DMS 273 treated with DMSO at 0.1 percent for 48 hours (cell line): ENCODE measurements at places on chromosomes 5 and 9.

DNA sequence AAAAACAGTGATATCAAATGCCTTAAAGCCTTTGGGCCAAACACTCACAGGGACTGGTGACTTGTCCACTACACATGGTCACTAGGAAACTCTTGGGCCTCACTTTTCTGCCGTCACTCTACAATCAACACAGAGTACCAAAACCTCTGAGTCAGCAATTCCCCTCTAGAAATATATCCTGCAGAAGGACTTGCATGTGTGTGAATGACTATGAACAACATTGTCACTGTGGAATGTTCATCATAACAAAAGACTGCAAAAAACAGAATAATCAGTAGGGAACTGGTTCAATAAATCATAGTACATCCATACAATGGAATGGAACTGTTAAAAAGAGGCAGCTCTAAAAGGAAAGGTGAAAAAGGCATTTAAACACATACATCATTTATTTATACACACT, 44.1 kb upstream of the SMU1 start:
- DNase-seq, result no peak

- DNase-seq, result no peak
These were observed 38.7 kb upstream of the RAB3C start for GRCh38 chr5:58544195-58544594.

GRCh38 chr5:83891261-83891660, 170.6 kb upstream of the HAPLN1 start:
- DNase-seq, result no peak

GRCh38 chr9:72477930-72478518, 43.4 kb upstream of the TMC1 start:
- DNase-seq, result no peak

DNA sequence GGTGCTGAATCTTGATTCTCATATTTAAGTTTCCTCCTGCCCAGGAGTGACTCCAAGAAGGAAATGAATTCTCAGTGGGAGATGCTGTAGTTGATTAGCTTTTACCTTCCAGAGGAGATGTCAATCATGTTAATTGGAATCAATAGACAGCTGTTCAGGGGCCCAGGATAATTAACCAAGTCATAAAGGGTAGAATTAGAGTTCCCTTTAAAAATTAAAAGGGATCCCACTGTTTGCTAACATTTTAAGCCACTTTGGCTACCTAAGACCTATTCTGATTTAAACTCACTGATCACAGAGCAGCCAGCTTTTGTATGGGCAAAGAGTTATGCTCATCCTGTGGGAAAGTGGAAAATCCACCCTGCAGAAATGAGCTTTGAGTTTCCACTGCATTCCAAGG, 249.6 kb downstream of the SLIT3 start:
- DNase-seq, result no peak

GRCh38 chr9:93126151-93126781, 7.8 kb downstream of the NINJ1 start:
- no peak for DNase-seq

- DNase-seq, result no peak
These were observed 43.5 kb upstream of the CD180 start for GRCh38 chr5:67240065-67240464.

GRCh38 chr5:179397516-179397915, 52.3 kb upstream of the ADAMTS2 start:
- DNase-seq, result no peak

DNA sequence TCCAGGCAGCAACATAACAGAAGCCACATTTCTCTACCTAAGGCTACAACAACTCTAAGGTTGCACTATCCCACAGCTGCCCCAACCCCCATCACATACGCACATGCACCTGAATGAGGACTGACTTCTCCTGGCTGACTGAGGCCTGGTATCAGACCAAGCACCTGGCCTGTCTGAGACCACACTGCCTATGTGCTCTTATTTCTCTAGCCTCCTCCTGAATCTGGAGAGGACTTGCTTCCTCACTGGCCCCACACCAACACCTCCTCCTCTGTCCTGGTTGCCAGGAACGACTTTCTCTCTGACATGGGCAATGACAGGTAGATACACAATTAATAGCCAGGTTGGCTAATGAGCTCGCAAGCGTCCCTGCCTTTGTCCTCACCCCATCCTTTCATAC, 14.9 kb upstream of the VDAC1 start:
- no peak for DNase-seq

GRCh38 chr9:88809355-88810161, 181.7 kb upstream of the S1PR3 start:
- DNase-seq, result no peak

DNA sequence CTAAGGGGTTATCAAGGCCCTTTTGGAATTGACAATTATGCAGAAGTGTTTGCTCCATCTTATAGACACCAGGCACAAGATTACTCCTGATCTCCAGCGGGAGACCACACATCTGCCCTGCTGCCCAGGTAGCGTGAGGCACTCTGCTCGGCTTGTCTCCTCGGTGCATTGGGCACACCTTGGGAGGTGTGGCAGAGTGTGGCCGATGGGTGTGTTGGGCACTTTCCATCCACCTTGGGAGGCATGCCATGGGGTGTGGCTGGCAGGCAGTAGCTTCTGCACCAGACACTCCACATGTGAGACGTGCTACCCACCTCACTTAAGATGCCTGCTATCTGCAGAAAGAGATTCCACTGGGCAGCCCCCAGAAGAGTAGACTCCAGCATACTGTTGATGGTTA, 54.1 kb downstream of the GADD45G start:
- DNase-seq, result no peak

GRCh38 chr5:111234125-111234524, 9.9 kb downstream of the CAMK4 start:
- no peak for DNase-seq

DNA sequence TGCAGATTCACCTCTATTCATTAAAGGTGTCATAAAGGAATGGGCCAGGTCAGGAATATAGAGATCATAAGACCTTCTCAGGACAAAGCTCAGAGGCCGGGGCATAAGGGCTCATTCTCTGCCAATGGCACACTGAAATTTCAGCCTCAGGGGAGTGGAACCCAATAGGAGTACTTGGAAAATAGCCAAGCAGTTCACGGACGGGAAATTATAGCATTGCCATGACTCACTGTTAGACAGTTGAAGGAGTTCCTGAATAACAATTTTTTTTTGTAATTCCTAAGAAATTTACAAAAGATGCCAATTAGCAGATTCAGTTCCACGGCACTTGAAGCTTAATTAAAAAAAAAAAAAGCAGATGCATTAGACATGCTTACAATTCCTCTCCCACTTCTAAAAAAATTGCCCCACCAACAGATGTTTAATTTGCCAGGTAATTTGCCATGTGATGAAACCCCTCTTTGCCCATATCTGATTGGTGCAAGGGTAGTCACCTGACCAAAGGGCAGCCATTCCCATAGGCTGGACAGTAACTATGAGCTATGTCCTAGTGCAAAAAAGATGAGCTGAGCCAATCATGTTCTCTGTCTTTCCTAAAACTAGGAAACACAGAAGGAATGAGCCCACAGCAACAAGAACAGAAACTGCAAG, 58.6 kb downstream of the PTCD2 start:
- DNase-seq, result peak; percentile 62

GRCh38 chr5:86684222-86684621, 66.5 kb downstream of the COX7C start:
- no peak for DNase-seq

DNA sequence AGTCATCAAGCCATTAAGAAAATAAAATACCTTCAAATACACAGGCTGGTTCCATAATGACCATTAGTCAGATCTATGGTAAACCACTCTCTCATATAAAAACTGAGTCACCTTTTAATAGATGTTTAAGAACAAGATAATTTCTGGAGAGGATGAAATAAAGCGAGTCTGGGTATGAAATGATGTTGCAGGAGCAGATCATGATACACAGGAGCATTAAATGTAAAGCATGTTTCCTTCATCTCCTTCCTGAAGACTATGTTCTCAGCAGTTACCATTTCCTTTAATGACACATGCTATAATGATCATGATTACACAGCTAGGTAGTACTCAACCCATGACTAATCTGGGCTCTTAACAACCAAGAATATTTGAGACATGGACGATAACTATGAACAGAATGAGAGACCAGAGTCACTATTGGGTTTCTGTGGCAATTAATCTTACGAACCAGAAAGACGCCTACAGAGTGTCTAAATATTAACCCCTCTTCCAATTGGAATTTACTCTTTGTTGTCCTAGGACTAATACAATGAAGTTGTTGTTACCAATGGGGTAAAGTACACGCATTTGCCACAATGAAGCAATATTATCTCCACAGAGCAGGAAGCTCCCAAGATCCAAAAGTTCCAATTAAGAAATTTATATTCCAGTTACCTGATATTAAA, 105.6 kb downstream of the NR6A1 start:
- DNase-seq, result no peak

DNA sequence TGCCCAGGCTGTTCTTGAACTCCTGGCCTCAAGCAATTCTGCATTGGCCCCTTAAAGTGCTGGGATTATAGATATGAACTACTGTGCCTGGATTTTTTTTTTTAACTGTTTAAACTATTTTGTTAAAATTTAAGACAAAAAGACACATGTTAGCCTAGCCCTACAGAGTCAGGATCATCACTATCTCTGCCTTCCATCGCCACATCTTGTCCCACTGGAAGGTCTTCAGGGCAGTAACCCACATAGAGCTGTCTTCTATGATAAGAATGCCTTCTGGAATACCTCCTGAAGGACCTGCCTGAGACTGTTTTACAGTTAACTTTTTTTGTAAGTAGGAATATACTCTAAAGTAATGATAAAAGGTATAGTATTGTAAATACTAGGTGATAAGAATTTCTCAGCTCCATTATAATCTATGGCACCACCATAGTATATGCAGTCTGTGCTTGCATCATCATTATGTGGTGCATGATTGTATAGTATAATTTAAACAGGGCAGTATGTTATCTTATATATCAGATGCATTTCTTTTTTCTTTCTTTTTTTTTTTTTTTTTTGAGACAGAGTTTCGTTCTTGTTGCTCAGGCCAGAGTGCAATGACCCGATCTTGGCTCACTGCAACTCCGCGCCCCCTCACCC, 52.7 kb downstream of the DENND4C start:
- DNase-seq, result no peak

- DNase-seq, result no peak
These were observed 157.1 kb upstream of the CDH6 start for GRCh38 chr5:31036411-31036810.

DNA sequence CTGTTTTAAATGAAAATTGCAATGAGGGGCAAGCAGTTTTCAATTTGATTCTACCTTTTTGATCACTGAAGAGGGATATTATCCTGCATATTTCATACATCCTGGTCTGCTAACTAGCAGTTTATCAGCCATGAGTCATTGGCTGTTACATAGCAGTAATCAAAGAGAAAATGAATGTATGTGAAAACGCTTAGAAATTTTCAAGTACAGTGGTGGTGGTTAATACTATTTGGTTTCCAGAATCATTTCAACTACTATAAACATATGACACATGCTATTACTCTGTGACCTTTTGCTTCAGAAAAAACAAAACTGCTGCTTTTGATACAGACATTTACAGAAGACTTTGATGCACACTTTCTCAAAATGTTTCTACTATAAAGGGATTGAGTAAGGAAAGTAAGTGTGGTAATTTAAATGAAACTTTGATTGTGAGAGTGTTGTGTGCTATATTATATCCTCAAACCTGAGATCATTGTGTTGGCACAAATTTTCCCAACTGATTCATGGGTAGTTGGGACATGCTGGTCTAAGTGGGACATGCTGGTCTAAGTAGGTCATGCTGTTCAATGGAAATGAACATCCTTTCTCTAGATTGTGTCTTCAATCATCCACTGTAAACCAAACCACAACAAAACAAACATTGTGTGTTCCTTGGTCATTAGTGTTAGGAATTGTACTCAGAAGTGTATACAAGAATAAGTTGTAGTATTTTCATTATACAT, 5.1 kb downstream of the RNF14 start:
- no peak for DNase-seq

DNA sequence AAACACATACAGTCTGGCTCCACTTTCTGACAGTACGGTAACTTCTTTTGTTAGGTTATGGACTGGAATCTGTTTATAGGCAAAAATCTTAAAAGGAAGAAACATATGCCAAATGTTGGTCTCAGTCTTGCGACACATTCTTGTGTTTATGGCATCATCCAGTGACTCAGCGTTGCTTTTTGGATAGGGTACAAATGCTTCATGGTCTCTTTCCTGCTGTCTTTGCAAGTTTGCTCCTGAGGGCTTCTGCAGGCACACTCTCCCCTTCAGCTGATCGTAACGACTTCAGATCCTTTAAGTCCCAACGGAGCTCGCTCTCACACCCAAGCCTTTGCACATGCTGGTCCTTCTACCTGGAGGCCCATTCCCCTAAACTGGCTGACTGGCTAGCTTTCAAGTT, 23.6 kb upstream of the TNFSF8 start:
- no peak for DNase-seq

DNA sequence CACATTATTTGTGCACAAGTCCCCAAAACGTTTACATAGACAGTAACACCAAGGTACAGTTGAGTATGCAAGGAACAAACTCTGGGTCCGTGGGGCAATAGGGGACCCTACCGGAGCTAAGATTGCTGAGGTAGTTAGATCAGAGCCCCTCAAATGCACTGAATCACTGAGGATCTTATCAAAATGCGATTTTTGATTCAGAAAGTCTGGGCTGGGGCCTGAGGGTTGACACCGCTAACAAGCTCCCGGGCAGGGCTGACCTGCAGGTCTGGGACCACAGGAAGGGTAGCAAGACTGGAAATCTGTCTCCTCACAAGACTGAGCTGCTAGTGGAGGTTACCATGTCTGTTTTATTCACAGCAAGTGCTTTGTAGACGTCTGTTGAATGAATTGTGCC, 1.8 kb upstream of the IL3 start:
- DNase-seq, result no peak

DNA sequence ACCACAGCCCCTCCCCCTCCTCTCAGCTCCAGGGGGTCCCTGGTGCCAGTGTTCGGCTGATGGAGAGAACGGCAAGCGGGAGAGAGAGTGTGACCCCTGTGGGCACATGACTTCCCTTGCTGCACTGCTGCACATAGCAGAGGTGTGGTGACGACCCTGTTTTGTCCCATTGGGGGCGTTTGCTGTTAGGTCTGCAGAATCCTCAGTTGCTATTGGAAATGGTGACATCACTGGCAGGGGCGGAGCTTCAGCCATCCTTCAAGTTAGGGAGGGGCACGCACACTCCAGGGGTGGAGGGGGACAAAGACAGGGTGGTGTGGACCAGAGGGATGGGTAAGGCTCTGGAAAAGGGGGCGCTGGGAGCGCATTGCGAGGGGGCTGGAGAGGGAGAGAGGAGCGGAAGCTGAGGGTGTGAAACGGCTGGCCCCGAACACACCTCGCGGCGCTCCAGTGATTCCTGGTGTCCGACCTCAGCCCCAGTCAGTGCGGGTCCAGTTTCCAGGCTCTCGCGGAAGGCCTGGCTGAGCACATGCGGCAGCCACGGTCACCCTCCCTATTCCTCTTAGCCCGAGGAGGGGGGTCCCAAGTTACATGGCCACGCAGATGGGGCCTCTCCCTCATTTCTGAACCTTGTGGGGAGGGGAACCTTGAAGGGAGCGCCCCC, 764 bp upstream of the GRIN1 start:
- DNase-seq, result no peak

DNA sequence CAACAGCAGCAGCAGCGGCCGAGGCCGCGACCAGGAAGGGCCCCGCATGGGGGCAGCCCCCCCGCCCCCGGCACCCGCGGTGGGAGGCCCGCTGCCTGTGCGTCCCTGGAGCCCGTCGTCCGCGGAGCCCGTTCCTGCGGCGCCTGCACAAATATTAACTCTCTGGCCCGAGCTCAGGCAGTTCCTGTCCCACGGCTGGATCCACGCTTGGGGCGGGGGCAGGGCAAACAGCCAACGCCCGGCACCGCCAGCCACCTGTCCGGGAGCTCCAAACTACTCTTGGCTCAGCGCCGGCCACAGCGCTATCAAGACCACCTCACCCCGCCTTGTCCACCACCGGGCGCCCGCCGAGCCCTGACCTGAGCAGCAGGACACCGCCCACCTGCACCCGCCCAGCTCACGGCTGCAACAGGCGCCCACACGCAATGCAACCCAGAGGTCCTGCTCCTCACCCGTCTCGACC, at the start of gene LRRC26:
Gene LRRC26 (minus strand): TSS at position 156 of the 463 bp plus-strand sequence. CDS start 108 bp downstream, at position 48.
- DNase-seq, result no peak
